Stimulated activated naive CD4-positive, alpha-beta T cell treated with Interleukin-2 at 50 U/mL for 16 hours (primary cell): ENCODE measurements at places on chromosomes 4 and X.

- DNase-seq = no peak
Measured at GRCh38 chr4:36944232-36944631, 300.3 kb upstream of the NWD2 start.

DNA sequence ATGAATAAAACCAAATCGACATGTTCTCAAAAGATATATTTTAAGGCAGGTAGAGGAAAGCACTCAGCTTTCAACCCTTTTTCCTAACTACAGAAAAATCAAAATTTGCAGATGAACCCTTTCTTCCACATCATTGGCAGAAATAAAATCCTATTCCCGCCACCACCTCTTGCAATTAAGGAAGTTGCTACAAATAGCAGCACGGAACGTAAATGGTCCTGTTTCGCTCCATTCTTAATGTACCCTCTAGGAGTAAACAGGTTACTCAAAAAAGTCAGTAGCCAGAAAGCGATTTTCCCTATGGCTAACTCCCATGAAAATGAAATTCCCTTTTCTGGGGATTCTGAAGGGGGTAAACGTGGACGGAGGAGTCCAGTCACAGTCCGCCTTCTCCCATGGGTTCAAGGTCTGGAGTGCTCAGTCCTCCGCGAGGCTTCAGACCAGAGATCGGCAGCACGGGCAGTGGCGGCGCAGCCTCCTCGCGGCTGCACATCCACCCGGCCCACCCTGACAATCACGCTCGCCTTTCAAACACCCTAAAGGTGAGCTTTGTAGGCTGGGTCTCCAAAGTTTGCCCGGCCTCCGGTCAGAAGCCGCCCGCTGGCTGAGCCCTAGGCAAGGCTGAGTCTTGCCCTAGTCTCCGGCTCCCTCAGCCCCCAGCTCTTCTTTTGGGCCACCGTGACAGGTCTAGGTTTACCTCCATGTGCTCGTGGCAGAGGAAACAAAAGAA lies 1.8 kb downstream of the ATP11C start:
- DNase-seq = peak; percentile 4

DNA sequence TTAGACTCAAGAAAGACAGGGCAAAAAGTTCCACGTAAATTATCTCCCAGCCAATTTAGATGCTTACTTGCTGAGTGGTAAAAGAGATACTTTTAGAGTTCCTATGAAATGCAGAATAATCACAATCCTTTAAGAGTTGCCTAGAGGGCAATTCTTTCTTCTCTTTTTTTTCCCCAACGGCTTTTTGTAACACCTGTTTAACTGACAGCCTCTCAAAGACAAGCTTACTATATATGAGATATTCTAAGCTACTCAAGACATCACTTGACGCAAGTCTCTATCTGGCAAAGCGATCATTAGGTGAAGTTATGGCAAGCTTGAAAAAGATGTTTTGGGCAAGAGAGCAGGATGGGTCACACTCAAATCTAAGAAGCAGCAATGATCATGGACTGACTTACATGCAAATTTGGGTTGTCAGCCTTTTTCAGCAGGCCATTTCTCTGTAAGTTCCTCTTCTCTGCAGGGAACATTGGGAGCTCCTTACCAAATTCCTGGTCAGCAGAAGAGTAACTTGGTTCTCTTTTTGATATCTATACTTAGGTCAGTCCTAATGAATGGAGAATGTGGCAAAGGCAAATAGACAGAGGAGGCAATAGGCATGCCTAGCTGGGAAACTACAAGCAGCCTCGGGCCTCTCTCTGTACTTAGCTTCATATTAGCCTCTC lies 162.9 kb upstream of the FGF13 start:
- no peak for DNase-seq

GRCh38 chr4:77193511-77194102 lies 36.6 kb downstream of the CCNG2 start:
- peak; percentile 73 for DNase-seq

GRCh38 chr4:182862921-182863320 lies 54.3 kb downstream of the DCTD start:
- no peak for DNase-seq

DNA sequence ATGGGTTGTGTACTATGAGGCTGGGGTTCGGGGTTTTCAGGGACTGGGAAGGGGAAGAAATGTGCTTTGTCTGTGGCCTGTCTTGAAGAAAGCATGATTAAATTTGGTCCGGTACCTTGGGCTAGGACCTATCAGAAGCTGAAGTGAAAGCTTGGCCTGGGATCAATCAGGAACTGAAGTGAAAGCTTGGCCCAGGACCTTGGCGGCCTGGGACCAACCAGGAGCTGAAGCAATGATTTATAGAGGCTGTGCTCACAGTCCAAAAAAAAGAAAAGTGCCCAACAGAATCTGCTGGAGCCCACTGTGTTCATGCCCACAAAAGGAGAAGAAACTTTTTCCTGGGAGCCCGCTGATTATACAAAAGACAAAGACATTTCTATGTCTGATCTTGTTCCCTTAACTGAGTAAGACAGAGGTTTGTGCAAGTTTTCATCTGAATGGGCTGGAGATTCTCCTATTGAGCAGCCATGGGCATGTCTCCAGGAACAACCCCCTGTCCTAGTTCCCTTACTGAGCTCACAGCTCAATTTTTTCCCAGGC lies 1427.9 kb downstream of the FAM133A start:
- no peak for DNase-seq

DNA sequence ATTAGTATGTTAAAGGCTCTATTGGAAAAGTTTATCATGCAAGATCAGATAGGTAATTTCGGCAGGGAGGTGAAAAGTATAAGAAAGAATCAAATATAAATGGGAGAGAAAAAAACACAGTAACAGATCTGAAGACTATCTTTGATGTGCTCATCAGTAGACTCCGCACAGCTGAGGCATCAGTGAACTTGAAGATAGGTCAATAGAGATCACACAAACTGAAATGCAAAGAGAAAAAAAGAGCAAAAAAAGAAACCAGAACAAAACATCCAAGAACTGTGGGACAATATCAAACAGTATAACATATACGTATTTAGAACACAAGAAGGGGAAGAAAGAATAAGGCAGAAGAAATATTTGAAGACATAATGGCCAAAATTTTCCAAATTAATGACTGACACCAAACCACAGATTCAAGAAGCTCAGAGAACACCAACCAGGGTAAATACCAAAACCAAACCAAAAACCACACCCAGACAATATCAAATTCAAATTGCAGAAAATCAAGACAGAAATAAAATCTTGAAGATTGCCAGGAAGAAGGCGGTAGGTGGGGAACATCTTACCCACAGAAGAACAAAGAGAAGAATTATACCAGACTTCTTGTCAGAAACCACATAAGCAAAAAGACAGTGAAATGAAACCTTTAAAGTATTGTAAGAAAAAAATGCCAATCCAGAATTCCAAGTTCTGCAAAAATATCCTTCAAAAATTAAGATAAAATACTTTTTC lies 29.1 kb downstream of the PFKFB1 start:
- DNase-seq = no peak

DNA sequence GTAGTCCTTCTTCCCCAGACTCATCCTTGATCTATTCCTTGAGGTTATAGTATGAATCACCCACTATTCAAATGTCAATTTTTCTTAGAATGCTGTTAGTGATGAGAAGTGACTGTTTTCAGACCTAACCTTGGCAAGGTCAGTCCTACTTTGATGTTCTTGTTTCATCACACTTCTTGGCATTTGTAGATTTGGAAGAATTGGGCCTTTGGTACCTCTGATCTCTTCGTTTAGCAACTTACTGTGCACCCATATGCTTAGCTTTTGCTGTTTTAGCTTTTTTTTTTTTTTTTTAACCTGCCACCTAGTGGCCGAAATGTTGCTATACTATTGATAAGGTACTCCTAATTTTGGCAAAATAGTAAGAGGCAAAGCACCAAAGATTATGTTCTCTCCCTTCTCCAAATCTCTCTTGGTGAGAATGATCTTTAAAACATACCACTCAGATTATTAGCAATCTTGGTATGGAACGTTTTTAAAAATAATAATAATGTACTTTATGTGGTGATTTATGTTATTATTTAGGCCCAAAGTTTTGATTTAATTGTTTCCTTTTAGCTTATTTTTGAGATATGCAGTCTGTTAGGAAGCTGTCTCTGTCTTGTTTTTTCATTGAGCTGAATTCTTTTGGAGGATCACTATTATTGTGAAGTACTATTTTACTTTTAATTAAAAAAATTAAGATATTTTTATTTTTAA lies 16.6 kb downstream of the DCK start:
- DNase-seq = no peak

DNA sequence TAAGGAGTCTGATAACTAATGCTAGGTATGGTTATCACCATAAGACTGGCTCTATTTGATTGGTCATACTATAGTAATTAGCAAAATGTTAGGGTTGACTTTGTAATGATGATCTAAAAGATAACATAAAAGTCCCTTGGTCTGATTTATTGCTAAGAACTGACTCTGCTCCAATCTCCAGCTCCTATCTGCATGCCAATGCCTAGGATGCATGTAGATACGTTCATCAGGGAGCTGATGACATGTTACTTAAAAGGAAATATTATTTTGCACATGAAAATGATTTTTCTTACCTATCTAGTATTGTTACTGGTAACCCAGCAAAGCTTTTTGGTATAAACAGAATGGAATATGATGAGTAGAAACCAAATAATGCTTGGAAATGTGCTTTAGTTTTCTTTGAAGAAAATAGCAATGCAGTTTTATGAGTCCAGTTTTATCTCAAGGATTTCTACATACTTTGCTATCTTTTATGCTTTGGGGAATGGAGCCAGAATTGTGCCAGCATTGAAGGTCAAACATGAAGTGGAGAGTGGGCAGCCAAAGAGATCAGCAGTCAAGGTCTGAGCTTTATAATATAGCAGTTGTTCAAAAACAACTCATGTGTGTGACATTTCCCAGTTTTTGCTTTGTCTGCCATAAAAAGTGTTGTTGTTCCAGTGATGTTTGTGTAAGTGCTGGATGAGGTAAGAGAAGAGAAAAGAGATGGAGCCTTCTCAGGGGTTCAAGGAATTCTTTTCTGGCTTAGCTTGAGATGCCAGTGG lies 121.0 kb downstream of the ARHGAP24 start:
- no peak for DNase-seq

GRCh38 chrX:4735299-4735698 lies 1021.9 kb upstream of the PRKX start:
- no peak for DNase-seq

DNA sequence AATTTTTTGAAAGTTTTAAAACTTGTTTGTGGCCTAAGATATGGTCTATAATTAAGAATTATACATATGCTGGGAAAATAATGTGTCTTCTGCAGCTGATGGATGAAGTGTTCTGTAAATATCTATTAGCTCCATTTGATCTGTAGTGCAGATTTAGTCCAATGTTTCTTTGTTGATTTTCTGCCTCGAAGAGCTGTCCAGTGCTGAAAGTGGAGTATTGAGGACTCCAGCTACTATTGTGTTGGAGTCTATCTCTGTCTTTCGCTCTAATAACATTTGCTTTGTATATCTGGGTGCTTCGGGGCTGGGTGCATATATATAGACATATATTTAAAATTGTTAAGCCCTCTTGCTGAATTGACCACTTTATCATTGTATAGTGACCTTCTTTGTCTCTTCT lies 2127.3 kb downstream of the PCDH7 start:
- DNase-seq = no peak

GRCh38 chrX:12360986-12361598 lies 222.8 kb downstream of the FRMPD4 start:
- no peak for DNase-seq

- no peak for DNase-seq
Measured at GRCh38 chr4:102174719-102175189, 170.5 kb downstream of the SLC39A8 start.

DNA sequence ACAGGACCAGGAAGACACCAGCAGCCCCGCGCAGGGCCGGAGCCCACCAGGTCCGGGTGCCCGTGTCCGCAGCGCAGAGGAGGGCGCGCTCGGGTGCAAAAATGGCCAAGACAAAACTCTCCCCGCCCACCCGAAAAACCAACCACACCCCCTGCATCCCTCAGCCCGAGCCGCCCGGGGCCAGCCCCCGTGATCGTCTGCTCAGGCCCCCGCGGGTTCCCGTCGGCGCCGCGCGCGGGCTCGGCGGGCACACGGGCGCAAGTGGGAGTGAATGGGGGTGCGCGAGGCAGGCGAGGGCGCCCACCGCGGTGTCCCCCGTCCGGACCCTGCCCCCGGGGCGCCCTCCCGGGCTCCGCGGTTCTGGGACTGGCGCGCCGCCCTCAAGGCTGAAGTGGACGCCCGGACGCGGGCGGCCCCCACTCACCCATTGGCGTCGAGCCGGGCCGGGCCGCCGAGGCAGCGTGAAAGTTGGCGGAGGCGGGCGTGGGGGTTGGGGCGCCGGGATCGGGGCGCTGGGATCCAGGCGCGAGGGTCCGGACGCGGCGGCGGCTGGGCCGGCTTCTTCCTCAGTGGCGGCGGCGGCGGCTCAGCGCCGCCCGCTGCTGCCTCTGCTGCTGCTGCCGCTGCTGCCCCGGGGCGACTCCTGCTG lies 393 bp downstream of the SH3KBP1 start:
- DNase-seq = peak; percentile 27

GRCh38 chrX:9249051-9249846 lies 215.3 kb upstream of the FAM9B start:
- DNase-seq = no peak

GRCh38 chr4:176189891-176190795 lies 5.2 kb downstream of the SPATA4 start:
- no peak for DNase-seq
